C1 segment of cervical spinal cord (tissue), 14 donors: ENCODE measurements at places on chromosomes 13 and 19.
A peak's percentile ranks its signal among the peaks of the same experiment; 100 is the strongest.

GRCh38 chr13:34230271-34230670 lies 412.3 kb downstream of the RFC3 start:
- DNase-seq = no peak

DNA sequence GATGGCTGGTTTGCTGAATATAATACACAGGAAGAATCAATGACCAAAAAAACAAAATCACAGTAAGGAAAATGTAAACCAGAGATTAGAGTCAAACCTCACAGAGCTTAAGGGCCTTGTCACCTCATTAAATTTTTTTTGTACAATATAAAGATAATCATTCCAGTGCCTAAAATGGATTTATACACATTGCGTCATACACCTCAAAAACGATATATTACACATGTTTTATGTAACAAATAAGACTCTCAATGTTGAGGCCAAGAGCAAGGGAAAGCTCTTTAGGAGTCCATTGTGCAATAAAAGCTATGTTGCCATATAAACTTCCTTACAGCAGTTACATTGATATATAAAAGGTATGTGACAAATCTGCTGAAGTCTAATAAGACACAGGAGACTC lies 856.7 kb upstream of the SLITRK1 start:
- no peak for DNase-seq

GRCh38 chr13:40283666-40284065 lies 382.8 kb downstream of the FOXO1 start:
- DNase-seq = no peak

DNA sequence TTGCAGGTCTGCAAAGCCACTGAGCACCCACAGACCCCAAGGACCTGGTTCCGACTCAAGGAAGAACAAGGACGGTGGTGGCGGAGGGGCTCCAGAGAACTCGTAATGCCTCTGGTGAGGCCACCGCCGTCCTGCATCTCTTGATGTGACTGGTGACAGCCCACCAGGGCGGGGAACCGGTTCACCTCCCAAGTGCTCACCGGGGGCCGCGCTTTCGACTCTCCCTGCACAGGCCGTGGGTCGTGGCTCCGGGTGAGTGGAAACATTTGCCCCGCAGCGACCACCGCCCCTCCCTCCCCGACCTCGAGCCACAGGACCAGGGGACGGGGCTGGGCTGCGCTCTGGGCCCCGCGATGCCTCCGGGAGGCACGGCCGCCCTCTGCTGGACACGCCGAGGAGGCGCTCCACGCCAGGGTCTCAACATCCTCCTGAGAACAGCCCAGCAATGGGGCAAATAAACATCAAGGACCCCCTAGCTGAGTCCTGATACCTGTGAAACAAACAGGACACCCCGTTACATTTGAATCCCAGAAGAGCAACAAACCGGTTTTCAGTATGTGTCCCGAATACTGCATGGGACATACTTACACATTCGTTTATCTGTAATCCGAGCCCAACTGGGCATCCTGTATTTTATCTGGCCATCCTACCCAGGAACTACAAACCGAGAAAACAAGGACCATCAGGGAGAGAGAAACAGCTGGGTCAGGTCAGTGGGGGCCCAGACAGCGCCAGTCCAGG lies 3.9 kb upstream of the PLPP2 start:
- peak; percentile 24 for DNase-seq

DNA sequence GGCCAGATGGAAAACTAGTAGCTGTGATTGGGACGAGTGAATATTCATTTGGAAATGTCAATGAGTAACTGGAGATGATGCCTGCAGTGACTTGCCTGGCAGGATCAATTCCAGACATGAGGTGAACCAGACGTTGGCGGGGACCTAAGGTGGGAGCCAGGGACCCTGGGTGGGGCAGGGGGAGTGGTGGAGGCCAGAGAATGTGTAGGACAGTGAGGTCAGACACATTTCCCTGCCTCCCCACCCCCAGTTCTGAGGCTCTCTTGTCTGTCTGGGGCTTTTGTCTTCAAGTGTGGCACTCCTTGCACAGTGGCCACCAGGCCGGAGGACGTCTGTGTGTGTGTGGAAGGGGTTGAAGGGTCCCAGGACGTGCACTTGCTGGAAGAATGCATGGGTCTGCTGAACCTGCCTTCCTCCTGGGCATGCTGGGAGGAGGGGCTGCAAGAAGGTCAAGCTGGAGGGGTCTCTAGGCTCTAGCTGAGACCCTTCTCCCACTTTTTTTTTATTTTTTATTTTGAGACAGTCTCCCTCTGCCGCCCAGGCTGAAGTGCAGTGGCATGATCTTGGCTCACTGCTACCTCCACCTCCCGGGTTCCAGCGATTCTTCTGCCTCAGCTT lies 51.6 kb downstream of the CHST8 start:
- no peak for DNase-seq

DNA sequence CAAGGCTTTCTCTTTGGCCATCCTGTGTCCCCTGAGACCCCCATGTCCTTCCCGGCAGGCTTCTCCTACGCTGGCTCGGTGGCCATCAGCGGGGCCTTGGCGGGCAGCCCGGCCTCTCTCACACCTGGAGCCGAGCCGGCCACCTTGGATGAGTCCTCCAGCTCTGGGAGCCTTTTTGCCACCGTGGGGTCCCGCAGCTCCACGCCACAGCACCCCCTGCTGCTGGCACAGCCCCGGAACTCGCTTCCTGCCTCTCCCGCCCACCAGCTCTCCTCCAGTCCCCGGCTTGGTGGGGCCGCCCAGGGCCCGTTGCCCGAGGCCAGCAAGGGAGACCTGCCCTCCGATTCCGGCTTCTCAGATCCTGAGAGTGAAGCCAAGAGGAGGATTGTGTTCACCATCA lies 14.2 kb downstream of the PLEKHJ1 start:
- DNase-seq = no peak

DNA sequence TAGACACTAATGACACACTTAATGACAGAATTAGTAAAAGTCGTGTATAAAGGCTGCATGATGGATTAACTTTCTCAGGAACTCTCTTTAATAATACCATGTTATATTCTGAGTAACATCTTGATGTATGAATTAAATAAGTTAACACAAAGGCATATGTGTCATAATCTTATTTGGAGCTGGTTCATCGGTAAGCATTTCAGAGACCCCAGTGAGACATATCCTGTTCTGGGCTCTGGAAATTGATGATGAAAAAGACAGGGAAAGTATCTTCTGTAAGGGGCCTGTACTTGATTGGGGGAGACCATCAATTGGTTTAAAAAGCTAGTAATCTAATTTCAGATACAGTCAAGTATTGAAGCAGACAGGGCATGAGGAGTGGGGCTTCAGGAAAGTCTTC lies 547.9 kb downstream of the GPC6 start:
- no peak for DNase-seq

GRCh38 chr13:50915565-50915964 lies 6.0 kb downstream of the RNASEH2B start:
- no peak for DNase-seq

- DNase-seq = no peak
Observed at GRCh38 chr19:38809592-38810252, 3.0 kb downstream of the LGALS4 start.

DNA sequence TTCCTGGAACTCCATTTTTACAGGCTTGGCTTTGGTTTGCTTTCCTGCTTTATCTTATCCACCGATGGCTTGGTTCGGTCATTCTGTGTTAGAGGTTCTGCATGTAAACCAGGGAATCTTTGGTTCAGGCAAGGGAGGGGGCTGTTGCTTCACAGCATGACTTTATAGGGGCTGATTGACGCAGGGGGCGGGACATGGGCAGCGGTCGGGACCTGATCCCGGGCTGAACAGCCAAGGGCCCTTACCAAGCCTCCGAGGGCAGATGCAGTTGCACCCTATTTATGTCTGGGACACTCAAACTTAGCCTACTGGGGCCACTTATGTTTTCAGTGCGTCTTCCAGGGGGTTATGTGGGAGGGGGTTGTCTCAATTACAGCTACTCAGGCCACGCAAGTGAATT lies 312.4 kb downstream of the ZNF536 start:
- DNase-seq = no peak

DNA sequence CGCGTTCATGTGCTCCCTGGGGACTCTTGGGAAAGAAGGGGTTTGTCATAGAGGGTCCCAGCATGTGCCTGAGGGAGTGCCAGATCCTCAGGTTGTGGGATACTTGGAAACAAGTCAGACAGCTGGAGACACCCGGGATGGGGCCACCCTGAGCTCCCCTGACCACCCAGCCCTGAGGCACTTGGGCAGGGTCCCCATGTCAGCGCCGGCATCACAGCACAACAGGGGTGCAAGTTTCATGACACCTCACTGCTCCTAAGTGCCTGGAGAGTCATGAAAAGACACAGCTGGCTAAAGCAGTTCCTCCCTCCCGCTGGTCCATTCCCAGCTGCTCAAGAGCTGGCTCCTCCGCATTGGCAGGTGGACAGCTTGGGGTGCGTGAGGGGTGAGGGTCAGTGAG lies 102.7 kb downstream of the KDM4B start:
- no peak for DNase-seq

- DNase-seq = no peak
Observed at GRCh38 chr13:38902551-38902950, 88.1 kb downstream of the STOML3 start.

DNA sequence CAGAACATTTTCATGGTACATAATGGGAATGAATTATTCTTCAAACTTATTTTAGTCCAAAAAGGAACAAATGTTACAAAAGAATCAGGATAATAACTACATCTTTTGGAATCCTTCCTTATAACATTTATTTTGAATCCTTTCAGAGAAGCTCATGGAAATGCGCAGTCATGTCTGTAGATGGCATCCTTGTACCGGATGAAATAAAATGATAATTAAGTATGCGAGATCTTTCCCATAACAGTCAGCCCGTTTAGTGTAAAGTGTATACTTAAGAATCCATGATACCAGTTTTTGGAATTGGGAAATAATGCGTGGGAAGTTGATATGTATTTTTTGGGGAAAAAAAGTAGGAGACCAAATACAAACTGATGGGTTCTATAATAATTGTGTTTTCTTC lies 418.8 kb downstream of the GPC5 start:
- no peak for DNase-seq

DNA sequence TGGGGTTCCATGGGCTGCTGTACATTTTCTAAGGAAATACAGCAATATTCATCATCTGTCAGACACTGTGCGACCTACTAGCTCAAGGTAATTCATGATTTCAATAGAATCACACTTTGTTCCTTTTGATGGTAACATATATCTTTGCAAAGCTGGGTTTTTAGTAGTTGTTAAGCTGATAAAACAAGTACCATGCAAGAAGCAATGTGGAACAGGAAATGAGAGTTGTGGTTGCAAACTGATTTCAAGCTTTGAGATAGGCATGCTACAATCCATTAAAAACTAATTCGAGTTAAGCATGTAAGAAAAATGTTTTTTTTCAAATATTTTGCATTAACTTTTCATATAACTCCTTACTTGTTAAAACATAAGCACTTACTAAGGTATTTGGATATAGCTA lies 6.8 kb upstream of the MBNL2 start:
- DNase-seq = no peak

- DNase-seq = peak; percentile 39
Observed at GRCh38 chr19:58372311-58373133, 8.3 kb downstream of the ZNF837 start.

GRCh38 chr19:991174-991931 lies 7.2 kb downstream of the WDR18 start:
- DNase-seq = no peak

GRCh38 chr13:50894012-50894411 lies 15.6 kb upstream of the RNASEH2B start:
- DNase-seq = no peak

DNA sequence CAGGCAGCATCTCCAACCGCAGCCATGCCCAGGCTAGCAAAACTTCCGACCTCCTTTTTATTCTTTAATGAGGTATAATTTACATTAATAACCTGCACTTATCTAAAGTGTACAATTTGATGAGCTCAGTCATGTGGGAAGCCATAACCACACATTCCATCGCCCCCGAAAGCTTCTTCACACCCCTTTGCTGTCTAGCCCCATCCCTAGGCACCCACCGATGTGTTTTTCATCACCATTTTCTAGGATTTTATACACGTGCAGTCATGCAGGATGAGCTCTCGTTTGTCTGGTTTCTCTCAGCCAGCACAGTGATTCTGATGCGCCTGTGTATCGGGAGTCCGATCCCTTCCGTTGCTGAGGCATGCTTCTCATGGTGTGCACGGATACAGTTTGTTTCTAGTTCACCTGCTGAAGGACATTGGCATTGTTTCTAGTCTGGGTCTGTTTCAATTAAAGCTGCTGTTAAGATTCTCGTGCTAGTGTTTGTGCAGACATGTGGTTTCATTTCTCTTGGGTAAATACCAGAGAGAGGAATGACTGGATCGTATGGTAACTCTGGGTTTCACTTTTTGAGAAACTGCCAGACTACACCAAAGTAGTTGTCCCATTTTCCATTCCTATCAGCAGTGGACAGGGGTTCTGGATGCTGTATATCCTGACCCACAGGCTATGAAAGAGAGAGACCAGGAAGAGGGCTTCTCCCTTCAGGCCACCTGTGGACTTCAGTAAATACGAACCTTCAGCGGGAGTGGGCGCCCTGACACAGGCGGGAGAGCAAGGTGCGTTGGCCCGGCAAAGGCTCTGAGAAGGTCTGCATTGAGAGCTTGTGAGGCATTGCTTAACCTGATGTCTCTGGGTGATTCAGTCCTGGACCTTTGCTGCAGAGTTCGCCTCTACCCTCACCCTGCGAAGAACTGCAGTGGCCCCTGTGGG lies 4.9 kb downstream of the AP1M1 start:
- no peak for DNase-seq

- no peak for DNase-seq
Observed at GRCh38 chr19:34778342-34778741, 5.3 kb upstream of the ZNF599 start.

- DNase-seq = peak; percentile 27
Observed at GRCh38 chr13:113816946-113817859, 46.7 kb downstream of the GAS6 start.

DNA sequence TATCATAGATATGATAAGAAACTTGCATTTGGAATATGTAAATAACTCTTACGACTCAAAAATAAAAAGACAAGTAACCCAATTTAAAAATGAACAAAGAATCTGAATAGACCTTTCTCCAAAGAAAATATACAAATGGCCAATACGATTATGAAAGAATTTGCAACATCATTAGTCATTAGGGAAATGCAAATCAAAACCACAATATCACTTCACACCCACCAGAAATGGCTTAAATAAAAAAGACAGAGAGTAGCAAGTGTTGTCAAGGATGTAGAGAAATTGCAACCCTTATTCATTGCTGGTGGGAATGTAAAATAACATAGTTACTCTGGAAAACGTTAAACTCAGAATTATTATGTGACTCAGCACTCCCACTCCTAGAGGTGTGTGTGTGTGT lies 226.6 kb upstream of the MAB21L1 start:
- DNase-seq = no peak
